ENCODE measurements at places on chromosomes 13 and 19.

GRCh38 chr13:78566631-78567030 lies 36.7 kb downstream of the POU4F1 start:
- DNase-seq = no peak

DNA sequence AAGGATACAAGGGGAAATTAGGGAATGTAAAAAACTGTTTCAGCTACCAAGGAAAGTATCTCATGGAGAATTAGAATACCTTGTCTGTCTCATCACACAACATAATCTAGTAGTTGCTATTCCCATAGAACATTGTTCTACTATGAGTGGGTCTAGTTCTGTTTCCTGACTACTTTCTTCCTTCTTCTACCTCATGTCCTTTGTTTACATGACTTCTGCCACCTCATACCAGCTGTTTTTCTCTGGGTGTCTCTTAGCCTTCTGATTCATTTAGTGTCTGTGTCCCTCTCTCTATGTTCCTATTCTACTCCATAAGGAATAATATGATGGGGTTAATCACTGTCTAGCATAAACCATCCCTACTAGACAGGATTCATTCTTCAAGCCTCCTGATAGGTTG lies 887.3 kb downstream of the DIAPH3 start:
- no peak for DNase-seq

GRCh38 chr19:48627201-48627864 lies 8.0 kb downstream of the SPHK2 start:
- no peak for DNase-seq

DNA sequence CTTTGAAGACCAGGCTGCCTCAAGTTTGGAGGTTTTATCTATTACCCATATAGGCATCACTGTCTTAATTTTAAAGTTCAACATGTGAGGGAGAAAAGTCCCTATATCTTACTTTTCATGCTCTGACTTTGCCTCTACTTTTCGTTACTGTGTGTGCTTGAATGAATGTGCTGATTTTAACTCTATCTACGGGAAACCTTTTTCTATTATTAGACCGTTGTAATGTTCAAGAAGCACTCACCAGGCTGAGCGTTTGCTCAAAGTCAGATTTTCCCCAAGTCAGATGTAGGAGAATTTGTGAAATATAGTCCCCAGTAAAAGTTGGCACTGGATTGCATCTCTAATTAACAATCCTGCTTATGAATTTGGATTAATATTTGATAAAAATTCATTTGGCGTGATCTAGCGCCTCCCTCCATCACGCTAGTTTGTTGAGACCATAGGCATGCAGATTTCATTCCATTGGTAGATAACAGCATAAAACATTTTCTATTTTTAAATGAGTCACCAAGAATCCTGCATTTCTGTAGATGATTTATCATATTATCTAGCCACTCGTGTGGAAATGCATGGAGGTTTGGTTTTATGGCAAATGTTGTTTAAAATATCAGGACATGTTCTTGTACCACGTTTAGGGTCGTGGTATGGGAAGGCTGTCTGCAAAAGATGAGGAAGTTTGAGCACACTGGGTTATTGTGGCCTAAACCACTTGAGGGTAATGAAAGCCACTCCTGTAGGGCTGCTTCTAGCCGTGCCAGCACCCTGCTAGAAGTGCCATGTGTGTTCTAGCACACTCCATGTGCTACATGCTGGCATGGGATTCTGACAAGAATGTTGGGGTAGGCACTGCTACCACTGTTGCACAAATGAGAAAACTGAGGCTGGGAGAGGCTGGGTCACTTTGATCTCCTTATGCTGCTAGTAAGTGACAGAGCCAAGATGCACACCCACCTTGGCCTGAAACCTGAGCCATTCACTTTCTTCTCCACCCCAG lies 179.4 kb downstream of the FGF9 start:
- DNase-seq = no peak

DNA sequence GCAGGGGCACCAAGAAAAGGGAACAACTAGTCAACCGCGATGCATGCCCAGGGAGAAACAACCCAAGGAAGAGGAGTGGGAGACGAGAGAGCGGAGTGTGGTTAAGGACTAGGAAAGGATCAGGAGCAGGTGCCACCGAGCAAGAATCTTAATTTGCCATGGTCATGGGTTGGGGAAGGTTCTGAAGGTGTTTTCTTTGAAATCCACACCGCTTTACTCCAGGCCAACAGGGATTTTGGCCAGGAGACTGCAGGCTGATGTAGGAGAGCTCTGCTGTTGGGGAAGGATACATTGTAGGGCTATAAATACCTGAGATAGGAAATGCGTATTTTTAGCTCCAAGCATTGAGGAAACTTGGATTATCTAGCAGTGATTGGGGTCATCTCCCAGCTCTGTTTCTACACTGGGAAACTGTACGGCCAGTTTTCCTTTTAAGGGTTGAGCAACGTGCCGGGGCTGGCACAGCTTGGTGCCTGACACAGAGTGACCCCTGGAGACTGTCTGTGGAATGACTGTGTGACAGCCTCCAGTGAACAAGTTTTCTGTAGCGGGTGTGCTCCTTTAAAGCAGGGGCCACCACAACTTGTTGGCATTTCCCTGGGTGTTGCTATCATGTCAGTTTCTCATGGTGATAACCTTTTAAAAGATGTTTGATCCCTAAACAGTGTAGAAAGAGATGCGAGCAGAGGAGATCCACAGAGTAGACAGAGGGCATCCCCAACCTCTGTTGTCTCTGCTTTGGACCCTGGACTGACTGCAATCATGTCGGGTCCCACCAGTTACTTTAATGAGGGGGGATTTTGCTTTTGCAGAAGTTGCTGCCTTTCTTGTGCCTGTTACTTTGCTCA lies 34.3 kb downstream of the ZNF536 start:
- DNase-seq = no peak

All from NCI-H1092 (cell line).